ENCODE measurements at places on chromosomes 3 and 15. TPM values are rescaled to one million over a fixed set of nuclear protein-coding genes. Genes with fewer than 3 reads are reported as not detected.

GRCh38 chr3:45679805-45680204 lies 9.4 kb upstream of the SACM1L start:
- DNase-seq, result no peak

- DNase-seq, result no peak
Measured at GRCh38 chr3:78659386-78659987, 1108.3 kb downstream of the ROBO1 start.

DNA sequence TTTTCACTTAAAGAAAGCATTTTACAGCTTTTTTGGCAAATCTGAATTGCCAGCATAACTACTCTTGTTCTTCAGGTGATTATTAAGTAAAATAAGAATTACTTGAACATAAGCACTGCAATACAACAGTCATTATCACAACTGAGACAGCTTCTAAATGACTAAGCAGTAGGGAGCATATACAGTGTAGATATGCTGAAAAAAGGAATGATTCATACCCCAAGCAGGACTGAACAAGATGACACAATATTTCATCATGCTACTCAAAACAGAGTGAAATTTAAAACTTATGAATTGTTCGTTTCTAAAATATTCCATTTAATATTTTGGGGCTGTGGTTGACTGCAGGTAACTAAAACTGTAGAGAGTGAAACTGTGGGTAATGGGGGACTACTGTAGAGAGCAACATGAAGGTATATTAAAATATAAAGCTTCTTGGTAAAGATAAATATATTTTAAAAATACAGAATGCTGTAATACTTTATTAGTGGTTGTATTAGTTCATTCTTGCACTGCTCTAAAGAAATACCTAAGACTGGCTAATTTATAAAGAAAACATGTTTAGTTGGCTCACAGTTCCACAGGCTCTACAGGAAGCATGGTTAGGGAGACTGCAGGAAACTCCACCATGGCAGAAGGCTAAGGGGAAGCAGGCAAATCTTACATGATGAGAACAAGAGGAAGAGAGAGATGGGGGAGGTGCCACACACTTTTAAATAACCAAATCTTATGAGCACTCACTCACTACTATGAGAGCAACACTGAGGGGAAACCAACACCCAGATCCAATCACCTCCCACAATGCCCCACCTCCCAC lies 84.8 kb downstream of the DCLK3 start:
- no peak for DNase-seq

Gene AGBL1
- 4.8 TPM for total RNA-seq

Measured in skin of body (tissue), 3 donors.